ENCODE measurements at places on chromosomes 2 and 18.

- peak; percentile 75 for DNase-seq
Measured at GRCh38 chr2:46062637-46063412, 234.4 kb upstream of the EPAS1 start.

GRCh38 chr2:159156834-159157233, 129.7 kb downstream of the WDSUB1 start:
- no peak for DNase-seq

DNA sequence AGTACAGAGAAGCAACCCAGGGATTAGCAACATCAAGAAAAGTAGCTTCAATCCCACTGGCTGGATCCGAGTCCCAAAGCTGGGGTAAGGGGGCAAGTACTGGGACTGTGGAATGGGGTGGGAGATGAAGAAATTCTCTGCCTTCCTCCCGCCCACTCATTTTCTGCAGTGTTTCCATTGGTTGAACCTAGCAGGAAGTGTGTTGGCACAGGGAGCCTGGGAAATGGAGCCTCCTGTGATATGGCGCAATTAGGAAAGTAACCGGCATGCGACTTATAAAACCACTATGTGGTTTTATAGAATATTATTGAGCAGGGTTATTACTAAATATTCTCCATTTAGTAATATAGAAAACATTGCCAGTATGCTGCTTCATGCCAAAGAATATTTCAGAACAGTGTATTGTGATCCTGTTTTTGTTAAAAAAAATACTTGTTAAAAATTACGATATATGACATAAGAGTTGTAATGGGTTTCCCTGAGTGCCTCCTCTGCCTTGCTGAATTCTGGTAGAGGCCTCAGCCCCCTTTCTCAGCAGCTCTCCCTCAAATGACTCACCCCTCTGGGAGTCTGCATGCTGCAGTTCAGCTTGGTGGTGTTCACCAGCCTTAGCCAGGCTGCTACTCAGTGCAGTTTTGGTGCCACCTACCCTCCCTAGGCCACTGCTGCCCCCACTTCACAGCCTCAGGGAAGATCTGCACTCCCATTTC, 60.5 kb downstream of the HK2 start:
- no peak for DNase-seq

DNA sequence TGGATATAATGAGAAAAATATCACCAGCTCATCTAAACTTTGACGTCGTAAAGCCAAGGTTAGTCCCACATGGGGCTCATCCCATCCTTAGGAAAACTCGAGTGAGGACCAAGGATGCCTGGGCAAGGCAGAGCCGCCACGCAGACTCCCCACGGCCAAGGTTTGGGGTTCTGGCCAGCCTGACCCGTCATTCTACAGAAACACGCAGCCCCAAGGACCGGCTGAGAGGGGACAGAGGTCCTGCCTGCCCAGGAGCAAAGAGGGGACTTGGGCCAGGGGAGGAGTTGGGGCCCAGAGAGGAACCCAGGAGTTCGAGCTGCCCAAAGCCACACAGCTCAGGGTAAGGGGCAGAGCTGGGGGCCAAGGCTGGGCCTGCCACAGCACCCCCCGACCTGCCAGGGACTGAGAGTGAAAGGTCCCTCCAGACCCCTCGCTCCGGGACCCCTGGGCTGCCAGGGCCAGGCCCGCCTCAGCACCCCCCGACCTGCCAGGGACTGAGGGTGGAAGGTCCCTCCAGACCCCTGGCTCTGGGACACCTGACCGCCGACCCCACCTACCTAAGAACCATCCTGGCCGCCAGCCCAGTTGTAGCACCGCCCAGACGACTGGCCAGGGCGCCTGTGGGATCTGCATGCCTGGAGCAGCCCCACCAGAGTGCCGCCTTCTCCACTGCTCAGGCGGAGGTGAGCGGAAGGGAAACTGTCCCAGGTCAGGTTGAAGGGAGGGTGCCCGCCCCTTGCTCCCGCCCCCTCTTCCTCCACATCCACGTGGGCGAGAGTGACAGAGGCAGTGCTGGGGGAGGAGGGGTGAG, at the start of gene PDCD1:
Gene PDCD1 (minus strand): TSS at position 689 of the 811 bp plus-strand sequence. CDS start 56 bp downstream, at position 633.
- DNase-seq: no peak

GRCh38 chr18:59874166-59874565, 25.6 kb upstream of the PMAIP1 start:
- DNase-seq: no peak

DNA sequence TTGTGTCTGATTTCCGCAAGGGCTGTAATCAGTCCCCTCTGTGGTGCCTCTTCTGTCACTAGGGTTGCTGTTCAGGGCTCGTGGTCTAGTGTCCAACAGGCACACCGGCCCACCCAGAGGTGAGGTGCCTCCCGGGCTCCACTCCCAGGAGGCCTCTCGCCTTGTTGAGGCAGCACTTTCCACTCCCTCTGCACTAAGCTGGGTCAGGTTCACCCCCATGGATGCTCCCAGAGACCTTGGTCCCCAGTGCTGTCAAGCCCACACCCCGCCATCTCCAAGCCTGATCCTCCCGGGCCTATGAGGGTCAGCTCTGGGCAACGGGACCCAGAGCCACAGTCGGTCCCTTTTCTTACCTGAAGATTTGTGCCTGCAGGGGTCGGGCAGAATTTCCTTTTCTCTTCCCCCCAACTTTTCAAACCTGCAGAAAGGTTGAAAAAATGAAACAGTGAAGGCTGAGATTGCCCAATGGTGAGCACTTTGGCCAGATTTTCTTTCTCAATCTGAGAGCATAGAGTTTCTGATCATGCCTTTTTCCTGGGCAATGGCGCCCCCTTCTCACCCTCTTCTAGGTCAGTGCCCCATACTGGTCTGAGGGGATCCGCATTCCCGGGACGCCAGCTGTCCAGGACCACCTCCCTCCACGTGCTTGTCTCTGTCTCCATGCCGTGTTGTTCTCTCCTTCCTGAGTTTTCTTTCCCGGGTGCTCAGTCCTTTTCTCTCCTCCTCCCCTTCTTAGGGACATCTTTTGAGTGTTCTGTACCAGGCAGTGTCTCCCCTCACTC, 148.0 kb downstream of the ASB1 start:
- no peak for DNase-seq

DNA sequence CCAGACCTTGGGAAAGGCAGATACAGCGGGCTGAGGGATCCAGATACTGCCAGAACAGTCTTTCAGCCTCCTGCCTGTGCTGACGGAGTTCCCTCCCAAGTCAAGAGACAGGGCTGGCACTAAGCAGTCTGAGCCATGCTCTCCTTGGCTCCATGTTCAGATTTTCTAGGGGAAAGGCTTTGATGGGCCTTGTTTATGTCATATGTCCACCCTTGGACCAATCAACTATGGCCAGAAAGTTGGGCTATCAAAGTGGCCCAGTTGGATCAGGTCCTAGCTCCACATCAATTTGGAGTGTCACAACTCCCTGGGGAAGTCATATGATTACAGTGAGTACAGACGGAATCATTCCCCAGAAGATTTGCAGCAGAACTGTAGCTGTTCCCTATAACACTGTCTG, 152.0 kb downstream of the GREB1L start:
- no peak for DNase-seq

GRCh38 chr2:118627156-118627555, 220.3 kb downstream of the EN1 start:
- DNase-seq: no peak

DNA sequence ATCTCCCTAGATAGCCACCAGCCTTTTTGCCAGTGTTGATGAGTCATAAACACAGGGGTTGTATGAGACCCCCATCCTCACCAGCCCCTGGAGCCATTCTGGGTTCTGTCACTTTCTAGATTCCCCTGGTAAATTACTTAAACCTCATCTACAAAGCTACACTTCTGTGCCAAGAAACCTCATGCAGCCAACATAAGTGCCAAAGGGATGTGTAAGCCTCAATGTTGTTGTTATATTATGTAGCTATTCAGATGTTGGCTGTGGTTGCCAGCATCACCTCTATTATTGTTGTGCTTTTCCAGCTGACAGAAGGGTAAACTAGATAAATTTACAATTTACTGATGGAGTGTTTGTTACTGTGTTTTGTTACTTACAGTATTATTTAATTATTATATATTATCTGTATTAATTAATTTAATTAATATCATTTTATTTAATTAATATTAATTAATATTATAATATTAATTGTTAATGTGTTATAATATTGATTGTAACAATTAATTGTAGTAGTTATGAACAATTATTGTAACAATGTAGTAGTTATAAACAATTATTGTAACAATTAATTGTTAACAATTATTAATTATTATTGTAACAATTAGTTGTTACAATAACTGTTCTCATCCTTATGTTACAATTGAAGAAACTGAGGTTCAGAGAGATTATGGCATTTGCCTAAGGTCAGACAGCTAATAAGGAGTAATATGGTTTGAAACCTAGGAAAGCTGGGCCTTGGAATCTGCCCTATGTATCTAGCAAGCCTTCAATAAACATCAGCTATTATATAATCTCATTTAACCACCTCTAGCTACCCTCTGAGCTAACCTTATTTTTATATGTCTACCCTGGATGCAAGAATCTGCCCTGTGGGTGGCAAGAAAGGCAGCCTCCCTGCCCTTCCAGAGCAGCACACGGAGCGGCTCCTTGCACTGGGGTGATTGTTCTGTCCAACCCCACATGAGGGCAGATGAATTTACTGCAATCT, 36.1 kb downstream of the PSTPIP2 start:
- DNase-seq: no peak

- DNase-seq: no peak
Measured at GRCh38 chr2:6824962-6825361, 40.7 kb downstream of the CMPK2 start.

GRCh38 chr18:12287684-12288402, 20.2 kb upstream of the TUBB6 start:
- peak; percentile 38 for DNase-seq
